ENCODE measurements at places on chromosomes 16 and 17. TPM values are rescaled to one million over a fixed set of nuclear protein-coding genes. Genes with fewer than 3 reads are reported as not detected.

TBC1D3C gene
- total RNA-seq = not detected

APOBR gene
- 2.5 TPM for total RNA-seq

LDHD gene
- total RNA-seq = 10.1 TPM

GRCh38 chr16:18969050-18969854, 14.5 kb upstream of the TMC7 start:
- no peak for DNase-seq

DNA sequence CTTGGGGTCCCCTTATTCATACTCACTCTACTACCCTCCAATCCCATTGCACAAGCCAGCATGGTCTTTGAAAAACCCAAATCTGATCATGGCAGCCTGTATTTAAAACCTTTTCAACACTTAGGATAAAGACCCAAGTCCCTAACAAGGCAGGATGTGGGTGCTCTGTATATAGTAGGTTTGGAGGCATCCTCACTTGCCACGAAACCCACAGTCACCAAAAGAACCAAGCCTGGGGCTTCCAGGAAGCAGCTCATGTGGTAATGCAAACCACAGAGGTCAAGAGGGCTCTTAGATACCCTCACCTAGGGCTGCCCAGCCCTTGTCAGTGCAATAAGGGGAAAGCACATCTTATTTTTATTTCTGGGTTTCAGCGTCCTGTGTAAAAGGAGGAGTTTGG, 218.6 kb upstream of the ASIC2 start:
- no peak for DNase-seq

GRCh38 chr17:65142247-65142646, 5.1 kb downstream of the RGS9 start:
- no peak for DNase-seq

Measured in vagina (tissue), 2 donors.